Germinal center (tissue), 1 donor: ENCODE measurements at places on chromosomes 4 and X.

GRCh38 chrX:112834031-112834845 lies 6.4 kb downstream of the AMOT start:
- no peak for DNase-seq

GRCh38 chr4:2300431-2301224 lies 38.7 kb upstream of the MXD4 start:
- no peak for DNase-seq

- no peak for DNase-seq
These were observed 96.2 kb downstream of the RELL1 start for GRCh38 chr4:37590016-37590415.

DNA sequence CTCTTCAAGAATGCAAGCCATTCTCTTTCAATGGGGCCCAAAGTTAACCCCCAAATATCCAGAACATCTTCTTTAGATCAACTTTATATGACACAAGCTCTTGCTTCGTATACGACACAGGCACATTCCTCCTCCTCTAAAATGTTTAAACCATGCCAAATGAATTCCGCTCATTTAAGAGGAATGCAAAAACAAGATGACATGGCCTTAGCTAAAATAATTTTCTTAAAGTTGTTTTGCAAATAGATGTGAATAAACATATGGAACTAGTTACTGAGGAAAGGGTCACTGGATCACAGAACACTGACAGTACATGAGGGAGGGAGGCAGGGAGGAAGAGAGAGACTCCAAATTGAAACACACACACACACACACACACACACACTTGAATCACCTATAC lies 97.4 kb downstream of the RASL11B start:
- DNase-seq: no peak

GRCh38 chr4:150743564-150744342 lies 161.8 kb downstream of the MAB21L2 start:
- no peak for DNase-seq

- no peak for DNase-seq
These were observed 4.9 kb downstream of the CRLF2 start for GRCh38 chrX:1207496-1208025.

DNA sequence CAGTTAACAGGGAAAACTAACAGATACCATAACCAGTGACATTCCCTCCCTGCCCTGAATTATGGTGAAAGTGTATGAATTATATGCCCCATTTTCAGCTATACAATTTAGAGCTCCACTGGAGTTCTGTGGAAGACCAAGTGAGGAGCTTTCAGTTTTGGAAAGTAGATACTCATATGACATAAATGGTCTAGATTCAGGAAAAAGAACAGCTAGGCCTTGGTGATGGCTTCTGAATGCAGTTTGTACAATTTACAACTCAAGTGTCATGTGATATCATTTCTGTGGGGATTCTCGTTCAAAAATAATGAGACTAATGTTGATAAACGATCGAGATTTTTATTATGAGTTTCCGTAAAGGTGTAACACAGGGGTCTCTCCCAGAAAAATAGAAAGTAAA lies 8.2 kb upstream of the SEC24B start:
- DNase-seq: no peak

DNA sequence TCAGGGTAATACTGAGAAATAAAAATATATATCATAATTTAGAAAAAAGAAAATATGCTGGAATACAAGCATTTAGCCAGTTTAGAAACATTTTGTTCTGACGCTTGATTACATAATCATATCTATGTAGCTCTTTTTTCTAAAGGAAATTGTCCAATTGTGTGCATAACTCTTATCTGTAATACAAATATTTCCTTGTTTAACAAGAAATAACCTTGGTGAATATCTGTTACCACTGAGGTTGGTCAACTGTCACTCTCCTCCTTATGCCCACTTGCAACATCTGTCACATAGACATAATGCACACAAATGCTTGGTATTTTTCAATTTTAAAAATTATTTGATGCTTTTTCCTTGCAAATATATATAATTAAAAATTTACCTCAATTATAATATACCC lies 609.7 kb downstream of the TLL1 start:
- no peak for DNase-seq

DNA sequence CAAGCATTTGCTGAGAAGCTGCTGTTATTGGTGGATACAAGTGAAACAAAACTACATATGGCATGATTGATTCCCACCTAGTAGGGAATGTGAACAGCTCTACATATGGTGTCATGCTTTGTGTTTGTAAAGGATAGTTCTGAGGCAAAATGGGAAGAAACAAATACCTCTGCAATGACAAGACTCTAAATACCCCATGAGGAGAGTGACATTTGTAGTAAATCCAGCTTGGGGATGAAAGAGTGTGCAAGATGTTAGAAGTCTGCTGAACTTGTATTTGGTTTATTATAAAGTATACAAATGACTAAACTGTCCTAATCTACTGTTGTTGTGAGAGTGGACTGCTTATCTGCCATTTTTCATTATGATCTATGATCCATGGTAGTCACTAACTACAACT lies 120.8 kb upstream of the HS3ST1 start:
- DNase-seq: no peak

- DNase-seq: no peak
These were observed 502.9 kb upstream of the SLIT2 start for GRCh38 chr4:19748519-19749479.

GRCh38 chr4:122914938-122915337 lies 7.5 kb downstream of the NUDT6 start:
- DNase-seq: no peak

DNA sequence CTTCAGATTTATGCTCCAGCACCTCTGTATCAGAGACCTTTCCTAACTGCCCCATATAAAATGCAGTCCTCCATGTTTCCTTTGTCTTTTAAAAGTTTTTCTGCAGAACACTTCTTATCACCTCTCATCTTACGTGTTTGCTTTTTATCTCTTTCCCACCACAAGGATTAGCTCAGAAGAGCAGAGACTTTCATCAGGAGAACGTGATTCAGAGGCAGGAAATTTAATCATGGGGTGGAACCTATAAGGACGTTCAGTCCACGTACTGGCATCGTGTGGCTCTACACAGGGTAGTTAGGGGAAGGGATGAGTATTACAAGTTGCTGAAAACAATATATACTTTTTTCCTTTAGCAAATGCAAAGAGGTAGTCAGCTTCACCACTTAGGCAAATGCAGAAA lies 98.7 kb downstream of the SORBS2 start:
- no peak for DNase-seq

DNA sequence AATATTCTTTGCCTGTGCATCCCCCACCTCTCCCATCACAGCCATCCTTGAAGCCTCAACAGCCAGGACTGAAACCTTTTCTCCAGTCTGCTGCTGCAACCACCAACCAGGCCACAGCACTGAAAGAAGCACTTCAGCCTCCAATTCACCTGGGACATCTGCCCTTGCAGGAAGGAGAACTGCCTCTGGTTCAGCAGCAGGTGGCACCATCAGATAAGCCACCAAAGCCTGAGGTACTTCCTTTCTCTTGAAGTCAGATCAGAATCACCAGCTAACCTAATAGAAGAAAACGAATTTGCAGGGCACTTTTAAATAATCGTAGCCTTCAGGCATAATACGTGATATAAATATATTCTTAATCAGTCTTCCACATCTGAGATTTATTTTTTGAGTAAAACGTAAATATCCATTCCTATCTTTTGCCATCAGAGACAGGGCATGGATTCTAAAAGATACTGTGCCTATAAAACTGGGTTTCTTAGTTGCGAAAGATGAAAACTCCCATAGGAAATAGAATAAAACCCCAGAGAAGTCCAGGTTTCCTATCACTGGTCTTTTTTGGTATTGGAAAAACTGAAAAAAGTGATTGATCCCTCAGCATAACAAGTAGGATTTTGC lies 9.5 kb downstream of the AMBN start:
- DNase-seq: peak; percentile 47

DNA sequence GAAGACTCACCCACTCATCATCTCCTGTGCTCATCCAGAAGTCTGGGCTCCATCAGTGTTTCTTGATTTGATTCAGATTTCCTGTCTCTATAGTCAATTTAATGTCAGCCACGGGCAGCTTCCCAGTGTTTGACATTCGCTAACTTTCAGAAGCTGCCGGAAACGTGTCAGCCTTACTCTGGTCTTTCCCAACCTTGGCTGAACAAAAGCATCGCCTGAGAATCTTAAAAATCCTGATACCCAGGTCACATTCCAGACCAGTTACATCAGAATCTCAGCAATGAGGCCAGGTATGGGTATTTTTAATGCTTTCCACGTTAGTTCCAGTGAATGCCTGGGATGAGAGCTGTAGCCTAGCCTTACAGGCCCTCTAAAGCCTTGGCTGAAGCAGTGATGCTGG lies 233.8 kb downstream of the FRMPD4 start:
- DNase-seq: no peak

DNA sequence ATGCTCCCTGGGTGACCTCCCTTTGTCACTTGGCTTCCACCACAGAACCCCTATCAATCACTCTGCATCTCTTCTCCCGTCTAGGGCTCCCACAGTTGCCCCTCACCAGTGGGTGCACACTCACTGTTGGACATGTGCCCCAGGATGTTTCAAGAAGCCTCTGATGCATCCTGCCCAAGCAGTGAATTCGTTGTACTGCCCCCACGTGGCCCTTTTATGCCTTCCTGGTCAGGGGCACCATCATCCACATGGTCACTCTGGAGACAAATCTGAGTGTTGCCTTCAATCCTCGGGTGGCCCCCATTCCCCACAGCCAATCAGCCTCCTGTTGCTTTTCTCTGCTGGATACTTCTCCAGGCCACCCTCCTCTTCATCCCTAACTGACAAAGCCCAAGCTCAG lies 12.2 kb downstream of the ITIH6 start:
- DNase-seq: no peak

GRCh38 chr4:123390846-123391456 lies 5.6 kb upstream of the SPRY1 start:
- no peak for DNase-seq

- DNase-seq: no peak
These were observed 46.2 kb upstream of the FAM9A start for GRCh38 chrX:8847360-8847759.

DNA sequence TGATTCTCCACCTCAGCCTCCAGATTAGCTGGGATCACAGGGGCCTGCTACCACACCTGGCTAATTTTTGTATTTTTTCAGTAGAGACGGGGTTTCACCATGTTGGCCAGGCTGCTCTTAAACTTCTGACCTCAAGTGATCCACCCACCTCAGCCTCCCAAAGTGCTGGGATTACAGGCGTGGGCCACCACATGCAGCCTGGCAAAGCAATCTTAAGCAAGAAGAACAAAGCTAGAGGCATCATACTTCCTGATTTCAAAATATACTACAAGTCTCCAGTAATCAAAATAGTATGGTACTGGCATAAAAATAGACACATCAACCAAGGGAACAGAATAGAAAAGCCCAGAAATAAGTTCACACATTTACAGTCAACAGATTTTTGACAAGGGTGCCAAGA lies 12.8 kb upstream of the F8A1 start:
- DNase-seq: no peak

GRCh38 chr4:79210636-79211049 lies 115.2 kb downstream of the NAA11 start:
- no peak for DNase-seq

DNA sequence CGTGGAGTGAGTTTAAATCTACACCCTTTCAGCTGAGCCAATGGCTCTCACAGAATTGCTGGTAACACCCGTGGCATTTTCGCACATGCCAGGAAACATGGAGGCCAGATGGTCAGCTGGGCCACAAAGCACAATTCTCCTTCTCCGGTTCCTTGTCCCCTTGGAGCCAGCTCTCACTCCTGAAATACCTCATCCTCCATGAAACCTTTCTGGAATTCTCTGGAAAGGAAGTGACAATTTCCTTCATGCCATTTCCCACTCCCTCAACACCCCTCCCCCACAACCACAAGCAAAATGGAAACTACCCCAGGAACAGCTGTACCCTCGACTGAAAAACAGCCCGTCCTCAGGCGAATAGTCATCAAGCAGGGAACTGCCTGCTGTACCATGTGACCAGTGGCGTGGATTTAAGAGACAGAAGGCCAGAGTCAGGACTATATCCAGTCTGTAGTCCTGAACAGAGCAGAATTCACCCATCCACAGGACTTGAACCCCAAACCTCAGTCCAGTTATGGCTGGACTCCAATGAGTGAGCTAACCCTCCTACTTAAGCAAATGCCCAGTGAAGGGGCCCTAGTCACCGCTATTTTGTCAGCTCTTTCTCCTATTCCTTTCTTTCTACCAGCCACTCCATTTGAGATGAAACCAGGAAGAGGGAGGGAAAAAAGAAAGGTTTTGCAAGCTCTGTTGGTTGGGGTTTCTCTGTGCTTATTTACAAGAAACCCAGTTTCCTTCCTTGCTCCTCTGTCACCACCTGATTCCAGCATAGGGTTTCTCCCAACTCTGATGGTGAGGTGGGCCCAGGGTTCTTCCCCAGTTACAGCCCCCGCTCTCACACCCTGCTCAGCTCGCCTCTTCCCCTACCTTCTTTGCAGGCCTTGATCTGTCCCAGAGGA lies 24.5 kb downstream of the ELF4 start:
- no peak for DNase-seq

GRCh38 chrX:126265116-126265515 lies 99.0 kb upstream of the DCAF12L2 start:
- no peak for DNase-seq

- no peak for DNase-seq
These were observed 145.8 kb upstream of the SPRY1 start for GRCh38 chr4:123250843-123251242.

GRCh38 chr4:6815029-6815836 lies 32.7 kb downstream of the KIAA0232 start:
- DNase-seq: no peak

DNA sequence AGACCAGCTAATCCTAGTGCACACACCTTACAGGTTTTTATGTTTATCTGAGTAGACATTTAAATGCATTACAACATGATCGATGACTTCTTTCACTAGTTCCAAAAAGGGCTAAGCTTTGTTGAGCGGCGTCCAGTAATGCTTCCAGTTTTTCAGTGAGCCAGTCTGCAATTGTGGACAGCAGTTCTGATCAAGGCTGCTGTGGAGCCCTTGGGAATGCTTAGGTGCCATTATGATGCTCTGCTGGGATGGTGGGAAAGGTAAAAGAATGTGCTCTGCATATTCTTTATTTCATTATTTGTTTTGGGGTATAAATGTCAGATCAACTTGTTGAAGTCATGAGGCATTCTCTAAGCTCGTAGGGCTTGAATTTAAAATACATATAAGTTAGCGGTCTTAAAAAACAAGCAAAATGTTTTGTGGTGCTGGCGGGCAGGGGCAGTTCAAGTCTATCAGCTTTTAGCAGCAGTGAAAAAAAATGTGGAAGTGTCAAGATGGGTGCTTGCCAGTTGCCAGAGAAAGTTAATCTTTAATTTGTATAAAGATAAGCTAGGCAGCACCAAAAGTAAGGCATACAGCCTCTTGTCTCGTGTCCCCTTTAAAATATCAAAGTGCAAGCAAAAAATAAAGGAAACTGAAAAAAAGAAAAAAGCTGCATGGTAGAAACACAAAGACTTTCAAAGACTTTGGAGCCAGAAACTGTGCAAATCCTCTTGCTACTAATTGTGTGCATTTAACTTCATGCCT lies 5.8 kb downstream of the MID1IP1 start:
- no peak for DNase-seq

DNA sequence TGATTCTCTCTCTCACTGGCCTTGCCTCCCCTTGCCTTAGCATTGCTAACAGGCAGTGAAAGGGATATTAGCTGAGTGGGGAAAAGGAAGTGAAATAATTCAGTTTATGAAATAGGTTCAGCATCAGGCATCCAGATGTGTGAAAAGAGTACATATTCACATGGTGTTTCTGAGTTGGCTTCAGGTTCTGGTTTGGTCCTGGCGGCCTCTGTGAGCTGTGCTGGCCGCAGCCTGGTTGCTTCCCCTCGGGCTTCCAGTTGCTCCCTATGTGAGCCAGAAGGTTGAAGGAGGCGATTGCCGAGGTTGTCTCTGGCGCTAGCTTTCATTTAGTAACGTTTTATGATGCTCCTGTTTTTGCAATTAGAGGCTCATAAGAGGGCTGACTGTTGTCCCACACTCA lies 99.1 kb upstream of the TLR2 start:
- no peak for DNase-seq
